ENCODE measurements at places on chromosomes 5 and 9.

DNA sequence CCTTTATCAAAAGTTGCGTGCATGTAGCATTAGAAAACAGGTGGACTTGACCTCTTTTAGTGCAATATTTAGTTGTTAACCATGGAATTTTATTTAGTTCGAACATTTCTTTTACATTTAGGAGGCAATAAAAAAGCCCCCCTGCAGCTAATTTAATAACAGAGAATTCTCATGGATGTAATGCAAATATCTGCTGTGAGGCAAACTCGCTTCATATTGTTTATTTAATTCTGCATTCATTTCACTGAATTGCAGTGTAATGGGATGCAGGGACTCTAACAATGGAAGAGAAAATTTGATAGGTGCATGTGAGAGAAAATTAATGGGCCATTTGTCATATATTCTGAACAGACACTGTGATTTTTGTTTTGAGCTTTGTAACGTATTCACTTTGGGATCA, 205.1 kb upstream of the CHD1 start:
- DNase-seq: no peak

DNA sequence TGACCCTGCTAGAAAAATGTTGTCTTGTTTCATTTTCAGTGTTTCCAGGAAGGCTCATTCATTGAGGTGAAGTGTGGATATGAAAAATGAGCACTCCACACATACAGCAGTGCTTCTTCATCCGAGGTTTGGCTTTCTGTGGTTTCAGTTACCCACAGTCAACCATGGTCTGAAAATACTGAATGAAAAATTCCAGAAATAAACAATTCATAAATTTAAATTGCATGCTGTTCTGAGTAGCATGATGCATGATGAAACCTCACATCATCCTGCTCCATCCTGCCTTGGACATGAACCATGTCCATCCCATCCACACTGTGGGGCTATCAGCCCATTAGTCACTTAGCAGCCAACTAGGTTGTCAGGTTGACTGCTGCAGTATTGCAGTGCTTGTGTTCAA, 10.4 kb upstream of the SLC45A2 start:
- DNase-seq: peak; percentile 76

DNA sequence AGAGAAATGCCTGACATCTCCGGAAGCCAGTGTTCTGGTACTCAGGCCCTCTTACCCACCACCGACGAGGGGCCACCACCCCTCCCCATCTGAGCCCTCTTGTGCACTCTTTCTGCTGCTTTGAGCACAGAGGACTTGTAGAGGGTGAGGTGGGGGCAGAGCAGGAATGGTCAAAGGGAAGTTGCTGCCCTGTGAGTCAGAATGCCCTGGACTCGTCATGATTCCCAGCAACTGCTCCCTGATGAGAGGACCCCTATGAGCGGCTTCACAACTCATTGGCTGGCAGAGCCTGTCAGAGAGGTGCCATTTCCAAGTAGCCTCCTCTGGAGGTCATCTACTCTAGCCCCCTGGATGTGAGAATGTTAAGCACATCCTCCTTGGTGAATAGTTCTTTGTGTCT, 845 bp downstream of the ECSCR start:
- DNase-seq: peak; percentile 72

GRCh38 chr9:98099346-98099745, 19.7 kb downstream of the TRIM14 start:
- DNase-seq: no peak

DNA sequence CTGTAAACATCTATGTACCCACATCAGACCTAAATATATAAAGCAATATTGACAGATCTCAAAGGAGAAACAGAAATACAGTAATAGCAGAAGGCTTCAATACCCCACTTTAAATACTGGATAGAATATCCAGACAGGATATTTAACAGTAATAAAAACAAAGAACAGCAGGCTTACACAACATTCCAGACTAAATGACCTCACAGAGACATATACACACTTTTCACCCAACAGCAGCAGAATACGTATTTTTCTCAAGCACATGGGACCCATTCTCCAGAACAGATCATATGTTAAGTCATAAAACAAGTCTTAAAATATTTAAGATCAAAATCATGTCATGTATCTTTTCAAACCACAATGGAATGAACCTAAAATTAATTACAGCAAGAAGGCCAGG, 76.8 kb downstream of the CAMSAP1 start:
- DNase-seq: no peak

DNA sequence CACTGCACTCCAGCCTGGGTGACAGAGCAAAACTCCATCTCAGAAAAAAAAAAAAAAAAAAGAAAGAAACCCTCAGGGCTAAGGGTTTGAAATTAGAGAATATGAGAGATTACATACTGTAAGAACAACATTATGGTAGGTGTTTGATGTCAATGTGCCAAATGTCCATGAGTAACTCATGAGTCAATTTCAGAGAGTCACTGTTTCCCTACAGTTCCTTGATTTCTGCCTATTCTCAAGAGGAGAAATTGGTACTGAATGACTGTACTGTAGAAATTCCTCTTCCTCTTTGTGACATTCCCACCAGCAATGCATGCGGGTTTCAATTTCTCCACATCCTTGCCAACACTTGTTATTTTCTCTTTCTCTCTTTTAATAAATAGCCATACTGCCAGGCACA, 35.2 kb downstream of the MARVELD2 start:
- peak; percentile 94 for DNase-seq

- DNase-seq: no peak
These were observed 131.4 kb upstream of the FAM120A start for GRCh38 chr9:93319992-93320500.

DNA sequence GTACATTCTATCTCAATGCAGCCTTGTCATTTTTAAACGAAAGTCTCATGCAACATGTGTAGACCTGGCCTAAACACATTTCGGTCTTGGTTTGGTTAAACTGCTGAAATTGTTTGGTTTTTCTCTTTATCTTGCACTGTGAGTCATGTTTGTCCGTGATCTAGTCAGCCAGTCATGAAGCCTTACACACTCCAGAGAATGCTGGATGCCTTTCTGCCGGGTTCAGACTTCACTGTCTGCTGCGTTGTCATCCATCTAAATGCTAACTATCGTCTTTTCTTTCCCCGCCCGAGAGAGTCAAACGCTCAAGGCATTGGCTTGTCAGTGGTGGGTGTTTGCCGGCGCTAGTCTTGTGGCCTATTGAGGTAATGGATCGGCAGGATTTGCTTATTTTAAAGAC, 1194.6 kb upstream of the WWC1 start:
- no peak for DNase-seq
